Thoracic aorta (tissue), 2 donors: ENCODE measurements at places on chromosomes 5 and 9.

GRCh38 chr5:35540002-35540401 lies 77.7 kb upstream of the SPEF2 start:
- DNase-seq = no peak

GRCh38 chr9:83972286-83972685 lies 7.7 kb downstream of the HNRNPK start:
- no peak for DNase-seq

DNA sequence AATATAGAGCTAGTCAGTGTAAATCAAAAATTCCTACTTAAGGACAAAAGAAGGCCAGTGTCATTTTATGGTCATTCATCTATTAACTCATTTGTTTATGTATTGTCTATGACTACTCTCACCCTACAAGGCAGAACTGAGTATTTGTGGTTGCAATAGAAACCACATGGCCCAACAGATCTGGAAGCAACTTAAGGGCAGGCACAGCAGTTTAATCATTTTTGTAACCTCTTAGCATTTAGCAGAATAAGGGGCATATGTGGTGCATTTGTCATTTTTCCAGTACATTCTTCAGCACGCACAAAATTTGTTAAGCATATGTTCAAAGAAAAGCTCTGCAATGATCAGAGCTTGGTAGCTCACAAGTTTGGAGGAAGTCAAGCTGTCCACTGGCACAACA lies 1.1 kb downstream of the FKBP15 start:
- no peak for DNase-seq

- no peak for DNase-seq
Observed at GRCh38 chr9:95434116-95435073, 82.4 kb downstream of the PTCH1 start.

GRCh38 chr5:28296254-28297013 lies 1258.0 kb upstream of the CDH9 start:
- no peak for DNase-seq

GRCh38 chr5:775961-776861 lies 8.3 kb downstream of the ZDHHC11B start:
- no peak for DNase-seq

DNA sequence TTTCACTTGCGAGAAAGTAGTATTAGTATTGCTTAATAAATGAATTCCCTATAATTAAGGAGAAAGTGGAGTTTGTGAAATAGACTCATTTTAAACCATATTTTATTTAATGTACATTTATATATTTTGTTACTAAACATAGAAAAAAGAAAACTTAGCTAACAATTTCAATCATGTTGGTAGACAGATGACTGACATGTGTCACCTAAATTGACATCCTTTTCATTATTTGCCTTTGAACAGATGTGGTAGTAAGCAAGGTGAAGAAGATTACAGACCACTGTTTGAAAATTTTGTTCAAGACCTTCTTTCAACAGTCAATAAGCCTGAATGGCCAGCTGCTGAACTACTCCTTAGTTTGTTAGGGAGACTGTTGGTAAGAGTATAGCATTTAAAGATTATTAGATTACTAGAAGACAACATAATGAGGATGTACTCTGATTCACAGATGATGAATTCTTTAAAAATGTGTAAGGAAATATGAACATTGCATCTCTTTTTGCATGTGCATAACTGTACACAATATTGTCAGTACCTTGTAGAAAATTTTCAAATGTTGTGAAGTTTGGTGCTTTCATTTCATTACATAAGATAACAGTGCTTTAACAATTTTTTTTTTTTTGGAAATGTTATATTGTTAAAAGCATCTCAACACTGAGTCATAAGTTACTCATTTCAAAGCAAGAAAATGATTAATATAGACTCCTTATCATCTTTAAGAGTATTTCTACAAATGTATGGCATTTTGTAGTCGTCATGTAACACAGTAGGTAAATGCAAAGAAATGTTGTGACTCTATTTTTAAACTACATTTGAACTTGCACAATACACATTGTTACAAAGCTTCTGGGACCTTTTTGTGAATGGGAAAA lies 139.5 kb downstream of the NIPBL start:
- no peak for DNase-seq

DNA sequence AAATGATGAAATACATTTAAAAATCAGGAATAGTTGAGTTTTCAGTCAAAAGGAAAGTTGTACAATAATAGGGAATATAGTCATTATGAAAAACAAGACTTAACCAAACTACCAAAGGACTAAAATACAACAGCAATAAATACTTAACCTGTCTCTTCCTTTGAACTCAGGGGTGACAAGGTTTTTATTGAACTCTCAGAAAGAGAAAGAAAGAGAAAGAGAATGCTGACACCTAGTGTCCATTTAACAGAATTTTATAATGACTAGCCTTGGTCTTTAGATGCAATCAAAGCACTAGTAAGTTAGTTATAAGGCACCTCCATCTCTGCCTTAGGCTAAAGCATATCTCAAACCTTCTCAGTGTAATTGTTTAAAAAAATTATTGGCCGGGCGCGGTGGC lies 47.5 kb downstream of the UIMC1 start:
- DNase-seq = no peak

GRCh38 chr5:41960481-41960880 lies 35.4 kb downstream of the FBXO4 start:
- DNase-seq = no peak

GRCh38 chr5:92378966-92379611 lies 996.0 kb upstream of the ARRDC3 start:
- no peak for DNase-seq

DNA sequence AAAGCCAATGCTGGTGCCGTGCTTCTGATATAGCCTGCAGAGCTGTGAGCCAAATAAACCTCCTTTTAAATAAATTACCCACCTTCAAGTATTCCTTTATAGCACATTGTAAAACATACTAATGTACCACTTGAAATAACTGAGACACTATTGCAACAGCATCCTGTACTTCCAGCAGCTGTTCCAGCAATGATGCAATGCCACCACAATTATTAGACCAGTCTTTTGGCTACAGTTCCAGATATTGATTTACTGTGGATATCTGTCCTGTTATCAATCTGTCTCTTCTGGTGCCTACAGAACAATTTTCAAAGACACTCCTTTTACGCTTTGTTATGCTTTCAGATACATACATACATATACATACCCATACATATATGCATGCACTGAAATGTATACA lies 567.9 kb downstream of the TAF11L14 start:
- no peak for DNase-seq

DNA sequence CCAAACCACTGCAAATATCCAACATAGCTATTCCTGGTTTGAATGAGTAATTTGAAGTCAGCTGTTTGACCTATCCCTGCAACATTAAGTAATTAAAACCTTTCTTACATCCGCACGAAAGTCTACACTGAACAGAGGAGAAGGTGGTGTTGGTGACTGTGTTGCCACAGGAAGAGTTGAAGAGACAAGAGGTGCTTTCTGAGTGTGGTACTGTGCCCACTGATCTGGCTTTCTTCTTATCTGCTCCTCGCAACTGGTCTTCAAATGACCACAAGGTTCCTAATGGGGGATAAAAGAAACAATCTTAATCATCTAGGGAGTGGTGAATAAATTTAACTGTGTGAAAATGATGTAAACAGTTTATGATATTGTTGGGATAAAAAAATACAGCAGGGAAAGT lies 29.4 kb upstream of the PDCL start:
- no peak for DNase-seq

DNA sequence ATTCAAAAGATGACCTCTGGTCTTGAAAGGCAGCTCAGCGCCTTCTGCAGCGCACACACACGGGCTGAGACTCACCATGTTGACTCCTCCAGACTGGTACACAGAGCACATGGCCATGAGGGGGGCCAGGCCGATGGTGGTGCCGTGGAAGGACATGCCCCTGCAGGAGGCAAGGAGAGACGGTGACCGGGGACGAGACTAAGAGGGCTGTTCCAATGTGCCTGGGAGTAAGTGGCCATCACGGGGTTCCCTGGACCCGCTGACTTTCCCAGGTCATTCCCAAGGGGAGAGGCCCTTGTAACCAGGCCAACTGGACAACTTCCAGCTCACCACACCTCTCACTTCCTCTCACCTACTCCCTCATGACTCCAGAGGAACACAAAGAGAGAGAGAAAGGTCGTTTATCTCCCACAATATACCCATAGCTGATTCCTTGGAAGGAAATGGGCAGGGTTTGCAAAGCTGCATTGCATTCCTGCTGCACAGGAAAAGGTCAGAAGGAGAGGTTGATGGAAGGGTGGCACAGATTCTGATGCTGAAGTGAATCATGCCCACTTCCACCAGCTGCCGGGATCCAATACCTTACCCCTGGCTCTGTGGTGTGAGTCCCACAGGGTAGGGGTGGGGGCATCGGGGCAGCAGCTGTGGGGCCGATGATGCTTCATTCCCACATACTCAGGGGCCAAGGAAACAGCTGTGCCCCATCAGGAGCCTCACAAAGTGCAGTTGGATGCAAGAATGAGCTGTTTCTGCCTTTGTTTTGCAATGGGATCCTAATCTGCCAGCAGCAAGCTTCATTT lies 47.2 kb downstream of the NIPAL4 start:
- no peak for DNase-seq

GRCh38 chr9:36317766-36318165 lies 59.5 kb upstream of the GNE start:
- DNase-seq = no peak

GRCh38 chr5:154575546-154576428 lies 97.8 kb upstream of the HAND1 start:
- no peak for DNase-seq

- no peak for DNase-seq
Observed at GRCh38 chr5:88287302-88287701, 18.7 kb upstream of the TMEM161B start.

DNA sequence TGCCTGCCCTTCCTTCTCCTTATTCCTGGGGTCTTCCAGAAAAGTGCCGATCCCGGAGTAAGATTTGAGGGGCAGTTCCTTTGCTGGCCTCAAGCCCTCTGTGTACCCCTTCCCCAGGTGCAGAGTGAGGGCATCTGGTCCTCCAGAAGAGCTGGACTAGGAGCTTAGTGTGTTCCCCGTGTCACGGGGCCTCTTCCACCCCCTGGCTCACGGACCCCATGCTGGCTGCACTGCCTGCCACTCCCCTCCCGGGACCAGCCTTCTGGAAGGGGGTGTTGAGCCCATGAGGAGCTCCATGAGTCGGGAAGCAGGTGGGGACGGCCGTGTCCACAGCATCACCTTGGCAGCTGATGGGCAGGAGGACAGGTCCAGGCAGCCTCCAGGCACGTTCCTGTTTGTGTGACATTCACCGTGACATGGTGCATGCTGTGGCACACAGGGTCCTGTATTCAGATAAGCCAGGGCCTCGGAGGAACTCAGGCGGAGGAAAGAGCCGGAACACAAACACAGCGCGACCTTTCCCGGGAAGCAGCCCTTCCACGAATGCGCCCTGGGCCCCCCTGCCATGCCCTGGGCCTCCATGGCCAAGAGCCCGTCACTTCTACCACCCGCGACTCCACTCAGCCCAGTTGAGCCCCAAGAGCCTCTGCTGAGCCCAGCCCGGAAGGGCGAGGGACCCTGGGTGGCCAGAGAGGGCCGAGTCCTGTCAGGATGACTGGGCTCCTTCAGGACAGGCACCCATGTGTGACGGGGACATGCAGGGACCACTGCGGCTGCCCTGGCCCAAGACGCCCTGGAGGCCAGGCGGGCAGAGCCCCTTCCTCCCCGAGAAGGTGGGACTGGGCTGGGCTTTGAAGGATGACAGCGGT lies 5.9 kb upstream of the LCN1 start:
- DNase-seq = no peak

DNA sequence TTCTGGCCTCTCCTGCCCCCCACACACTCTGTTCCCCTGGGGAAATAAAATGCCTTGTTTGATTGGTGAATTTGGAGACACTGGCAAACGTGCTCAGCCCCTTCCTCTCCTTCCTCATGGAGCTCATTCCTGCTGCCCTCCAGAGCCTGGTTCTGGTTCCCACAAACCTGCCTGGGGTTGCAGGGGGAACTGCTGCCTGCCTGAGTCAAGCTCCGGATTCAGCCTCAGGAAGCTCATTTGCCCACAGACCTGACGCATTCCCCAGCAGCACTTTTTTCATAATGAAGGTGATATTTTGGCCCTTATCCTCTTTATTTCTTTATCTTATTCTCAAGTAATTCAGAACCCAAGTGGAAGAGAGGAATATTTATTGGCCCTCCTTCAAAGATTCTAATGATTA lies 140.5 kb downstream of the TTLL11 start:
- no peak for DNase-seq

DNA sequence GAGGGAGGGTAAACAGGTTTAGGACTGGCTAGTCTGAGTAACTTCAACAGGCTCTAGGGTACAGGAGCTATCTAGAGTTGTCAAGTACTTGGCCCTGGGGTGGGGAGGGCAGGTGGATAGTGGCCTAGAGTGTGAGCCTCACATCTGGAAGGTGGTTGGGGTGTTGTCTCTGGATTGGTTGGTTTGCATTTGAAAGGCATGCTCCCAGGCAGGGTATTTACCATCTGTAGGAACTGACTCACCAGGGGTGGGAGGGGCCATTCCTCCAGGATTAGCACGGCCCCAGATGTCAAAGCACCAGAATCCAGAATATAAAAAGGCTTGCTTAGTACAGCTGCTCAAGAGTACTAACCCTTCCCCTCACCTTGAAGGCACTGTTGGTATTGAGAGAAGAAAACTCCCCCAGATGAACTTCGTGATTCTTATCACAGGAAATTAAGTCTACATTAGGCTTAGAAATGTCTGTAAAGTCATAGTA lies 193.3 kb downstream of the NTRK2 start:
- no peak for DNase-seq

GRCh38 chr9:2780326-2780725 lies 63.0 kb downstream of the KCNV2 start:
- no peak for DNase-seq

DNA sequence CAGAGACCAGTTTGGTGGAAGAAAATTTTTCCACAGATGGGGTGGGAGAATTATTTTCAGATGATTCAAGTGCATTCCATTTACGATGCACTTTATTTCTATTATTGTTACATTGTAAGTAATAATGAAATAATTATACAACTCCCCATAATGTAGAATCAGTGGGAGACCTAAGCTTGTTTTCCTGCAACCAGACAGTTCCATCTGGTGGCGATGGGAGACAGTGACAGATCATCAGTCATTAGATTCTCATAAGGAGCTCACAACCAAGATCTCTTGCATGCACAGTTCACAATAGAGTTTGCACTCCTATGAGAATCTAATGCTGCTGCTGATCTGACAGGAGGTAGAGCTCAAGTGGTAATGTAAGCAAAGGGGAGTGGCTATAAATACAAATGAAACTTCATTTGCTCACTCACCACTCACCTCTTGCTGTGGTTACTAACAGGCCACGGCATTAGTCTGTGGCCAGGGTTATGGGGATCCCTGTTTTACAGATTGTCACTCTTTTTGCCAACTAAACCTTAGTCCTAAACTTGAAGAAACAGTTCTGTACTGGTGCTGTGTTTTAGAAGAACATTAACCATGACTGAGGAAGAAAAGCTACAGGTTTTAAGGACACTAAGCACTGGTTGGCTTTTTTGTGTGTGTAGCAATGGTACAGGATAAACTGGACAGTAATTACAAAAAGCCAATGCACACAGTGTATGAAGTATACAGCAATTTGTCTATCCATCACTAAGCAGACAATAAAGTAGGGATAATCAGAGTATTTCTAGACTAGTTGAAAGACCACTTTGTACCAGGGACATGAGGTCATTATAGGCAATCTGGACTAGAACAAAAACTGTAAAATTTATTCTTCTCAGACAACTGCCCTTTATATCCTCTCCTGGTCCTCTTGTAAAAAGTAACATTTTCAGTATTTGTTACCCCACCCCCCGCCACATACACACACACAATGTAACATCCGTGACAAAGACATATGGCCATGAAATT lies 9.9 kb downstream of the TMEM232 start:
- DNase-seq = no peak
